Activated CD8-positive, alpha-beta memory T cell treated with anti-CD3 and anti-CD28 coated beads for 48 hours (primary cell): ENCODE measurements at places on chromosomes 1 and 21.

DNA sequence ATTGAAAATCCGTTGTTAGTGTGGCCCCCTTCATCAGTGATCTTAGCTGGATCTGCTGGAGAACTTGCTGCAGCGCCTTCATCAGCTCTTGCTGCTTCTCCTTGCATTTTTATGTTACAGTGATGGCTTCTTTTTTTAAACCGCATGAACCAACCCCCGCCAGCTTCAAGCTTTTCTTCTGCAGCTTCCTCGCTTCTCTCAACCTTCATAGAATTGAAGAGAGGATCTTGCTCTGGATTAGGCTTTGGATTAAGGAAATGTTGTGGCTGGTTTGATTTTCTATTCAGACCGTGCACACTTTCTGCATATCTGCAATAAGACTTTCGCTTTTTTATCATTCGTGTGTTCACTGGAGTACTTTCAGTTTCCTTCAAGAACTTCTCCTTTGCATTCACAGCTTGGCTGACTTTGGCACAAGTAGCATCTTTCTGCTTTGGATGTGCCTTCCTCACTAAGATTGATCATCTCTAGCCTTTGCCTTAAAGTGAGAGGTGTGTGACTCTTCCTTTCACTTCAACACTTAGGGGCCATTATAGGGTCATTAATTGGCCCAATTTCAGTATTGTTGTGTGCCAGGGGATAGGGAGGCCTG lies 13.1 kb downstream of the RNF187 start:
- DNase-seq = no peak

DNA sequence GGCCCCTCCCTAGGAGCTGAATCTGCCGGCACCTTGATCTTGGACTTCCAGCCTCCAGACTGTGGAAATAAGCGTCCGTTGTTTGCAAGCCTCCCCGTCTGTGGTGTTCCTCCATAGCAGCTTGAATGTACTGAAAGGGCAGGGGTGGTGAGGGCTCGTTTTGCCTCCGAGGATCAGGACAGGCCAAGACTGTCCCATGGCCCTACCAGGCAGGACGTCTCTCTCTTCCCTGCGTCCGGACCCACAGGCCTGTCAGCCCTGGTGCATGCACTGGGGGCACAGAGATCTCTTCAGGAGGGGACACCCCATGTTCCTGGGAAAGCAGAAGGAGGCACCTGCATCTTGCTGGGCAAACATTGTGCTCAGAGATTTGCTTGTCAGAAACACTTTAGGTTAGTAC lies 156.3 kb upstream of the C1orf174 start:
- no peak for DNase-seq

- DNase-seq = no peak
Measured at GRCh38 chr1:147215540-147215916, 9.6 kb downstream of the FMO5 start.

GRCh38 chr1:4562321-4562720 lies 92.1 kb upstream of the AJAP1 start:
- no peak for DNase-seq

- DNase-seq = no peak
Measured at GRCh38 chr1:15683345-15684039, 628 bp upstream of the PLEKHM2 start.

DNA sequence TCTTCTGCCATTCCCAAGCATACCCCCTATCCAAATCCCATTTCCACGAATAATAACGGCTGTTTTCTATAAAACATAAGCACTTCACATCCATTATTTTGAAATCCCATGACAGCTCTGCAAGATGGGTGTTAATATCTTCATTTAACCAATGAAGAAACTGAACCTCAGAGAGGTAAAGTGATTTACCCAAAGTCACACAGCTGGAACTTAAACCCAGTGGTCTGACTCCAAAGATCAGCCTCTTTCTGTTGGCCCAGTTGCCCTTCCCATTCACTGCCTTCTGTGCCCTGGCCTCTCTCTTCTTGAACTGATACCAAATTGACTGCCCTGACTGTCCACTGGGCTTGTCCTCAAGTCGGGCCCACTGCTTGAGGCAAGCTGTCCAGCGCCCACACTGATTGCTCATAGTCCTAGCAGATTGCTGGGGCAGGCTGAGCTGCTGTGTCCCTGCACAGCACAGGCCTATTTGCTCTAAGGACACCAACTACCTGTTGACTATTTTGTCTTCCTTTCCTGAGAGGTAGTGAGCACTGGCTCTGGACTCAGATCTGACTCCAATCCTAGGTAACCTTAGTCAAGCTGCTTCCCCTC lies 19.3 kb downstream of the TAL1 start:
- no peak for DNase-seq

- no peak for DNase-seq
Measured at GRCh38 chr1:154972517-154973343, 1.8 kb upstream of the CKS1B start.

GRCh38 chr1:41093826-41094225 lies 72.3 kb upstream of the SLFNL1 start:
- DNase-seq = no peak

GRCh38 chr1:117883616-117884015 lies 45.8 kb downstream of the GDAP2 start:
- no peak for DNase-seq

DNA sequence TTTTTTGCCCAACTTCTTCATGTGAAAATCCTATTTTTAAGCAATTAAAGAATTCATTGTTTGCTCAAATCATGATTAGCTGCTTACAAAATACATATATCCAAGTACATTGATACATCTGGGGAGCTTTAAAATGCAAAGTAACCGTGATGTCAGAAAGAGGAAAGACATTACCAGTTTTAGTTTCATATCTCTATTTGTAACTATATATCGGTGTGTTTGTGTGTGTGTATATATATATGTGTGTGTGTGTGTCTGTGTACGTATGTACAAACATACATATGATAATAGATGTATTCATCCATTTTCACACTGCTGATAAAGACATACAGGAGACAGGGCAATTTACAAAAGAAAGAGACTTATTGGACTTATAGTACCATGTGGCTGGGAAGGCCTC lies 310.1 kb downstream of the DPYD start:
- DNase-seq = no peak

DNA sequence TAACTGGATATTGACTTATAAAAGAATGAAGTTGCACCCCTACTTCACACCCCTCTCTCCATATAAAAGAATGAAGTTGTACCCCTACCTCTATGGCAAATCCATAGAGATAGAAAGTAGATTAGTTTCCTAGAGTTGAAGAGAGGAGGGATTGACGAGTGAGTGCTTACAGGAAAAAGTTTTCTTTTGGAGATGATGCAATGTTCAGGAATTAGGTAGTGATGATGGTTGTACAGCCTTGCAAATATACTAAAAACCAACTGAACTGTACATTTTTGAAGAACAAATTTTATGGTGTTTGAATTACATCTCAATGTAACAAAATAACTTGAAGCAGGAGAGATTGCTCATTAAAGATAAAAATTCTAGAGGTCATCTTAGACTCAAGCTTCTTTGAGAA lies 272.9 kb downstream of the GPR52 start:
- no peak for DNase-seq

- no peak for DNase-seq
Measured at GRCh38 chr1:231776757-231777062, 150.1 kb downstream of the DISC1 start.

GRCh38 chr1:215710036-215710898 lies 143.2 kb downstream of the KCTD3 start:
- no peak for DNase-seq

DNA sequence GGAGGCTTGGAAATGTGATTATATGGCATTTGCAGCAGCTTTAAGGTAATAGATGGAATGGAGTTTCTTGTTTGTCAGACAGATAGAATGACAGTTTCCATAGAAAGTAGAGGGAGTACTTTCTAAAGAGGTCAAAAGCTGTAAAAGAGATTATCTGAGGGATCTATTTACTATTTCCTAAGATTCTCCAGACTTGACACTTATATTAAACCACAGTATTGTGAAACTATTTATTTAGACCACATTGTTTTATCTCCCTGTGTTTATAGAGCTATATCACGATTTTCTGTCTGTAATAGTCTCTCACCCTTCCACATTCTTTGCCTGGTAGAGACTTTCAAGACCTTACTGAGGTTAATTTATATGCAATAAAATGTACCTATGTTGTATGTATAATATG lies 66.7 kb downstream of the MAN1A2 start:
- DNase-seq = no peak

DNA sequence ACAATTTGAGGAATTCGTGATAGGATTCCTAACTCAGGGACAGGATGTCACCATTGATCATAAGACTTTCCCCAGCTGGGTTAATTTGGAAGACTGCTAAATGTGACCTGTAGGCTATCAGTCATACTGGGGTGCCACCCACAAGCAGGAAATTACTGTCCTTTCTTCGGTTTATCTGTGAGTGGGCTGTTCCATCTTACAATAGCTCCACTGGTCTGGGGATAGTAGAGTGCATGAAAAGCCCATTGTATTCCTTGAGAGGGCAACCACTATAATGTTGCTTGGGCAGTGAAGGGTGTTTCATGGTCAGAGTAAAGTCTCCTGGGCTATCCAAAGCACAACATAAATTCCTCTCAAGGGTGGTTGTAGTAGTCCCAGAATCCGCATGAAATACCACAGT lies 1523.0 kb upstream of the B3GALT2 start:
- no peak for DNase-seq

DNA sequence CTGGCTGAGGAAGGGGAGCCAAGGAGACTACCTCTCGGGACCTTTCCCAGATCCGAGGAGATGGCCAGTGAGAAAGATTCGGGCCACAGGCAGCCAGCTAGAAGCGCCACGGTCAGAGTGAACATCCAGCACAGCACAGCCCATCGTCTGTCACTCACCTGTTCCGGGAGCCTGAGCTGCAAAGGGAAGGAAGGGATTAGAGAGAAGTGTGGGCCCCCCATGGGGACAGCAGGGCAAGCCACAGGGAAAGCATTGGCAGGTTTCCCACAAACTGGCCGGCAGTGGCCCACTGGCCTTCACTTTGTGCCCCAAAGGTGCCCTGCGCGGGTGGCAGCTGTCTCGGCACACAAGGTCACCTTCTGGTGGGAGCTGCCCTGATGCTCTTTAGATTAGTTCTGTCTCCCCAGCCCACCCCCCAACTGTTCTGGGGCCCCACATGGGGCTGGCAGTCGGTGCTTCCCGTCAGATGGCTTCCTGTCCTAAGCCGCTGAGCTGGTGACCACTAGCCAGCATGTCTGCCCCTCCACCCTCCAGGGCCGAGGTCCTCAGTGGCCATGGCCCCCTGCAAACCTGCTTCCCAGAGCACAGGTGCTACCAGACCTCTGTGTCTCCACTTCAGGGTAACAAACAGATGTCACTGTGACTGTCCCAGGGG lies 56.7 kb downstream of the LACTBL1 start:
- DNase-seq = no peak

DNA sequence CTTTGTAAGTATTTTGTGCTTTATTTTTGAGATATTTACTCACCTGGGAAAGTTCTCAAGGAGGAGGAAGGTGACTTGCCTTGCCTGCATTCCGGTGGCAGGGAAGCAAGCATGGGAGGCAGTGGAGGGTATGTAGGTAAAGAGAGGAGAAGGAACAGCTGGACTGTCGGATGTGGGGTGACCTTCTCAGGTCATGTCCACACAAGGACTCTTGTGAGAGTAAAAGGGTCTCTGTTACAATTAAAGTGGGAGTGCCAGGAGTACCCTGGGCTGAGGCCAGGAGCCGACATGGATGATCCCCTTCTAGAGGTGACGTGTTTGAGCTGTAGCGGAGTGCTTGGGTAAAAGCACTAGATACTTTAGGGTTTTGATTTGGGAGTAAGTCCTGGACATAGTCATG lies 25.0 kb downstream of the UBE4B start:
- DNase-seq = no peak

- no peak for DNase-seq
Measured at GRCh38 chr1:29436181-29436785, 200.0 kb downstream of the PTPRU start.

DNA sequence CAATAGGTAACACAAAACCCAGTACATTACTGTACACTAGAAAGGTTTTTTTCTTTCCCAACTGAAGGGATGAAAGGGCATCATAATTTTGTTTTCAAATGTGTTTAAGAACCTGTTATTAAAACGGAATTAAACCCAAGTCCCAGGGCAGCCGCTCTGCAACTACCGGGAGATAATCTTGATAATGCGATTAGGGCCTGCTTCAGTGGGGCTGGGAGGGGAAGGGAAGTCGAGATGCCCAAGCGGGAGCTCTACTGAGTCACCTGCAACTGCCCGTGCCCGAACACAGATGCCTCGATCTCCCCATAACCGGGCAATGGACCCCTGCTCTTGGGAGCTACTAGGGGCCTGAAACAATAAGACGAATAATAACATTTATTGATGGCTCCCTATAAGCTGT lies 61.4 kb downstream of the KAZN start:
- DNase-seq = no peak

- no peak for DNase-seq
Measured at GRCh38 chr1:208929575-208929974, 653.9 kb upstream of the CAMK1G start.
